ENCODE measurements at places on chromosomes 11 and 22.

- no peak for DNase-seq
Measured at GRCh38 chr11:1858154-1858553, 5.3 kb downstream of the LSP1 start.

GRCh38 chr11:8102296-8102915 lies 21.4 kb downstream of the TUB start:
- no peak for DNase-seq

- DNase-seq = no peak
Measured at GRCh38 chr11:93517611-93518010, 25.6 kb downstream of the SMCO4 start.

- DNase-seq = no peak
Measured at GRCh38 chr22:30673136-30673535, 5.5 kb upstream of the DUSP18 start.

GRCh38 chr22:23509571-23510302 lies 70.4 kb downstream of the IGLL1 start:
- no peak for DNase-seq

- DNase-seq = no peak
Measured at GRCh38 chr22:29541845-29542244, 11.7 kb downstream of the THOC5 start.

DNA sequence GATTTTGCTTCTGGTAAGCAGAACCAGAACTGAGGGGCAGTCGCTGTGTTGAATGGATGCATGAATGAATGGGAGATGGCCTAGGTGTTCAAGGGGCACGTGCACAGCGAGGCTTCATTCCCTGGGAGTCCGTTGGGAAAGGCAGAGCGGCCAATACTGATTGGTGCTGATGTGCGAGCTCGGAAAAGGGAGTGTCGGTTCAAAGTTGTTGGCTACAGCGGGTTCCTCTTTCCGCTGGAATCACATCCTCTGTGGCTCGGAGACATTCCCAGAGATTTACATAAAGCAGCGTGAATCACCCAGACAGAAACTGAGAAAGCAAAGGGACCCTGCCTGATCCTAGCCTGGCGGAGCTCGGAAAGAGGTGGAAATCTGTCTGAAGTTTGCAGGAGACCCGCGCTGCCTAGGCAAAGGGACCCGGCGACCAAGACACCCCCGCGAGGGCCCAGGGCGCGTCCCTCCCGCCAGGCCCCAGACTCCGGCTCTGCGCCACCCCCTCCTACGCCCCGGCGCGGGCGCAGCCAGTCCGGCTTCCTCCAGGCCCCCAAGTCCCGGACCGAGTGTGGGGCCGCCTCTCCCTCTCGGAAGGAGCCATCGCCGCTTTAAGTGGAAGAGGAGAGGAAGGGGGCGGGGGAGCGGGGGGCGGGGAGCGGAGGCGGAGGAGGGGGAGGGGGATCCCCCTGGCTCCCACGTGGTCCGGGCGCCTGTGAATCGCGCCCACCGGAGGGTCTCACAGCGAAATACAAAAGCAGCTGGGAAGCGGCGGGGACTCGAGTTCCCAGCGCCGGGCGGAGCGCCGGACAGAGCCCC lies at the start of gene FJX1:
FJX1 (plus strand) TSS at position 774 of the 810 bp plus-strand sequence. CDS start 177 bp downstream, outside the sequence.
- peak; percentile 19 for DNase-seq

GRCh38 chr11:68186061-68186460 lies 27.0 kb downstream of the KMT5B start:
- no peak for DNase-seq

All from stimulated activated CD4-positive, alpha-beta T cell treated with anti-CD3 and anti-CD28 coated beads, Interleukin-12 subunit alpha, Interleukin-12 subunit beta, amount 100 ng/mL, for 24 hours (primary cell).